CD4-positive, CD25-positive, alpha-beta regulatory T cell (primary cell): ENCODE measurements at places on chromosomes 11 and 22.
A peak's percentile ranks its signal among the peaks of the same experiment; 100 is the strongest.

- no peak for DNase-seq
Observed at GRCh38 chr11:1233351-1234053, 10.6 kb downstream of the MUC5B start.

DNA sequence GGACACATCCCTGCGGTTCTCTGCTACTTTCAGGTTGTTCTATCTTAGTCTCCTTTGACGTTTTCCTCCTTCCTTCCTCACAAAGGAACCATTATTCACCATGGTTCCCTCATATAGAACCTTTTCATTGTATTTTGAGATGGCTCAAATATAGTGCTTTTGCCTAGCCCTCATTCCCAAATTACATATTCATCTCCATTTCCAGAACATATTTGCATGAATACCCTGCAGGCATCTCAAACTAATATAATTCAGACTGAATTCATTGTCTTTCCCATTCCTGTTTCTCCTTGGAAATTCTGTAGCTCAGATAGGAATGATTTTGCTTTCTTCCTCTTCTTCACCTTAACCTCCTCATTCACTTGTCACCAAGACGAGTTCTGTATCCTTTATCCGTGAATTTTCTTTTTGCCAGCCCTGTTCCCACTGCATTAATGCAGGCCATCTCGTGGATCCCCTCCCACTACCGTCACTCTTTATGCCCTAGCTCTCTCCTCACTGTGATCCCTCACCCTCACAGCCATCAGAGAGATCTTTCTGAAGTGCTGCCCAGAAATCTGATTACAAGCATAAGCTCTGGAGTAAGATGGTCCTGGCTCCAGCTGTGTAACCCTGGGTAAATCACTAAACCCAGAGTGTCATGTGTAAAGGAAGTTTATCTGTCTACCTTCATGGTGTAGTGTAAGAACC lies 23.3 kb downstream of the PIWIL4 start:
- DNase-seq, result no peak

DNA sequence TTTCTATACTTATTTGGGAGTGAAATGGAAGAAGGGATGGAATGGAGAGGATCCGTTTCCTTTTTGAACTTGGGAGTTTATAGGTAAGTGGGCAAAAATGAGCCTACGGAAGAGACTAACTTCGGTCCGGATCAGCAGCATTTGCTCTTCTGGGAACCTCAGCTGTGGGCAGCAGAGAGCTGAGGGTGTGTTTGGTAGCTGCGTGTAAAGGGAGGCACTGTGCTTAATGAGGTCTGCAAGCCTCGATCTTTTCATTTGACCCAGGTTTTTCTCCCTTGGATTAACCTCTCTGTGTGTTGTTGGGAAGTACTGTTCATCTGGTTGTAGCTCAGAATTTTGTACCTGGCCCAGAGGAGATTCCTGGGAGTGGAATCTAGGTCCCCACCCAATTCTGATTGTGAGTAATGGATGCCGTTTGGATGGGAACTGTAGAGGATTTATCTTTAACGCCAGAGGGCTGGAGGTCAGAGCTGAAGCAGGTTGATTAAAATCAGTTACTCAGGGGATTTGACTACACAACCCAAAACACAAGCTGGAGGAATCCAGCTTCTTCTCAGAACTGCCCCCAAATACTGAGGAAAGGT lies 201.6 kb upstream of the SORL1-AS1 start:
- DNase-seq, result no peak

DNA sequence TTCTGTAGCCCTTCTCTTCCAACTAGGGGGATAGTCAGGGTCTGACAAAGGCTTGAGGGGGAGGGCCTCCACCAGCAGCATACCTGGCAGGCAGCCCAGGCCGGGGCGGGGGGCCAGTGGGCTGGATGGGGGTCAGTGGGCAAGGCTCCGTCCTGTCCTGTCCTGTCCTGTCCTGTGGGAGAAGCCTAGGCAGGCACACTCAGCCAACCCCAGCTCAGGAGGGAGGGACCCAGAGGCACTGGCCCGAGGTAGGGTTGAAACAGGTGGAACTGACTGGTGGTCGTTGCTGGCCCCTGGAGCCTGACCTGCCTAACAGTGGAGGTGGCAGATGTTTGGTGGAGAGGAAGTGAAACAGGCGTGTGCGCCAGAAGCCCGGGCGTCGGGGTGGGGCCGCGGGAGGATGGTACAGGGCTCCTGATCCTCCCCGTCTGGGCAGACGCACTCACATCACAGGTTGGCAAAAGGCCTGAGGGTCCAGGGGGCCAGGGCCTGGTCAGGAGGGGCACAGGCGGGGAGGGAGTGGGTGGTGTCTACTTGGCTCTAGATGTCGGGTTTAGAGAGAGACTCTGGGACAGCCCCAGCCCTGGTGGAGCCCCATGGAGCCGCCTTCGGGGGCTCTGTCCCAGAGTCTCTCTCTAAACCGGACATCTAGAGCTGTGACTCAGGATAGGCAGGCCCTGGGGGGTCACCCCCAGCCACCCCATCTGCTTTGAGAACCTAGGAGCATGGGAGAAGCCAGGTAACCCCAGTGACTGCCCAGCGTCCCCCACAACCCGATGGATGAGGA lies 32.5 kb upstream of the GRAMD4 start:
- DNase-seq, result peak; percentile 80

GRCh38 chr22:43570531-43571165 lies 158.8 kb downstream of the MPPED1 start:
- DNase-seq, result no peak

GRCh38 chr22:19892257-19892879 lies 37.7 kb upstream of the GNB1L start:
- peak; percentile 52 for DNase-seq

DNA sequence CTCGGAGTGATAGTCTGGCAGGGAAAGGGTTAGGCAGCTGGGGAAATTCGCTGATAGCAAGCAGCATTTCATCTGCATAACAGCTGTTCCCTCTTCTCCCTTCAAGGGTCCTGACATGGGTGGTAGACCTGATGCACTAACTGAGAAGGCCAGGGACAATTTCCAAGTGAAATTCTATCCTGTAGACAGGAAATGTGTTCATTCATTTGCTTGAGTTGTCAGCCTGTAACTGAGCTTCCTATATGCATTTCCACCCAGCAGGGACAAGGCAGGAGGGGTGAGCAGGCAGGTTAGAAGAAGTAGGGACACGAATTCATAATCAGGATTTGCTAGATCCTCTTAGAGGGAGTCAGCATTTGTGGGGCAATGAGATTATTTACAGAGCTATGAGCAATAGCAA lies 154.3 kb upstream of the NCAM1 start:
- DNase-seq, result no peak

- no peak for DNase-seq
Observed at GRCh38 chr11:21110415-21110814, 441.0 kb downstream of the NELL1 start.

GRCh38 chr22:17612057-17612456 lies 16.5 kb downstream of the ATP6V1E1 start:
- no peak for DNase-seq
